Pancreas (tissue), 10 donors: ENCODE measurements at places on chromosomes 7 and 10. TPM values are rescaled to one million over a fixed set of nuclear protein-coding genes. Genes with fewer than 3 reads are reported as not detected.

- no peaks in the 10 kb centered on the region for H3K4me1 ChIP-seq
- H3K27me3 ChIP-seq, result no peaks in the 10 kb centered on the region
- H3K36me3 ChIP-seq, result no peaks in the 10 kb centered on the region
- DNase-seq, result no peak
- H3K27ac ChIP-seq, result no peak overlapping the region
Observed at GRCh38 chr7:103879928-103880600, 109.4 kb downstream of the RELN start.

- H3K27me3 ChIP-seq, result no peaks in the 10 kb centered on the region
- H3K27ac ChIP-seq, result peak overlapping the region; percentile 90
- no peak overlapping the region for H3K4me3 ChIP-seq
- DNase-seq, result peak; percentile 43
- H3K36me3 ChIP-seq, result no peaks in the 10 kb centered on the region
Observed at GRCh38 chr7:26006426-26006825, 145.6 kb upstream of the NFE2L3 start.

DNA sequence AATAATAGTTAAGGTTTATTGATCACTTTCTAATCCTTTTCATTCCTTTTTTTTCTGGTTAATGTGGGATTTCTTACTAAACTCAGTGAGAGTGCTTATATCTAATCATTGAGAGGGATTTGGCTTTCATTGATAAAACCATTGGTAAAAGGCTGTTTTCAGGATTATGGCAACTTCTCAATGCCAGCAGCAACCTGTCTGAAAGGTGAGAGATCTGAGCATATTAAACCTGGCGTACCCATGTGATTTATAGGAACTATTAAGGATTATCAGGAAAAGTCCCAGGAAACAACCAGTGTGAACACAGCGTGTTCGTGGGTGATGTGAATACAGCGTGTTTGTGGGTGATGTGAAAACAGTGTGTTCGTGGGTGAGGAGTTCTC lies 65.9 kb downstream of the PDIA4 start:
- no peaks in the 10 kb centered on the region for H3K27me3 ChIP-seq
- H3K4me1 ChIP-seq, result no peaks in the 10 kb centered on the region
- peak overlapping the region; percentile 50 for H3K4me3 ChIP-seq
- H3K36me3 ChIP-seq, result no peaks in the 10 kb centered on the region

- H3K36me3 ChIP-seq, result no peaks in the 10 kb centered on the region
- no peak overlapping the region for H3K4me3 ChIP-seq
- H3K27me3 ChIP-seq, result no peaks in the 10 kb centered on the region
Observed at GRCh38 chr10:132350946-132351345, 19.0 kb downstream of the LRRC27 start.

GRCh38 chr10:29925771-29926692 lies 133.4 kb downstream of the JCAD start:
- DNase-seq, result no peak
- no peak overlapping the region for H3K4me3 ChIP-seq
- H3K27ac ChIP-seq, result no peak overlapping the region
- H3K27me3 ChIP-seq, result no peaks in the 10 kb centered on the region

DNA sequence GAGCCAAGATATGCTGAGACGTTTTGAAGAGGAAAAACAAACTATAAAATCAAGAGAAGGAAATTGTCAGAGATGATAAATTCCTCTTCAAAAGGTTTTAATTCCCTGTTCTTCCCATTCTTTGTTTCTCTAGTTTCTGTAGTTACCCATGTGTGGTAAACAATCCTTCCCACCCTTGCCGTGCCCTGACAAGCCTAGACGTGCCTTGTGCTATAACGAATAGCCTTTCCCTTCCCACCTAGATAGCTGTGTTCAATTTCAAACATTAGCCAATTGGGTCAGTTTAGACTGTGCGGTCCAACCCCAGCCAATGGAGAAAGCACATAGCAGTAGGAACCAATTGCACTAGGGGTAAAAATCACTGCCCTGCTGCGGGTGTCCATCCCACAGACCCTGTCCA lies 138.1 kb downstream of the RALA start:
- no peak for DNase-seq
- H3K27ac ChIP-seq, result no peak overlapping the region
- H3K36me3 ChIP-seq, result no peaks in the 10 kb centered on the region
- H3K27me3 ChIP-seq, result no peaks in the 10 kb centered on the region

GRCh38 chr10:52313256-52313932 lies 687 bp upstream of the DKK1 start:
- H3K4me3 ChIP-seq, result peak overlapping the region; percentile 22
- H3K27me3 ChIP-seq, result peaks cover 24% of the 10 kb centered on the region
- no peak overlapping the region for H3K27ac ChIP-seq
- H3K36me3 ChIP-seq, result no peaks in the 10 kb centered on the region

GRCh38 chr10:104563548-104563947 lies 77.5 kb upstream of the SORCS3 start:
- H3K27ac ChIP-seq, result no peak overlapping the region
- H3K4me3 ChIP-seq, result no peak overlapping the region
- no peaks in the 10 kb centered on the region for H3K4me1 ChIP-seq
- DNase-seq, result no peak
- H3K27me3 ChIP-seq, result no peaks in the 10 kb centered on the region
- H3K36me3 ChIP-seq, result no peaks in the 10 kb centered on the region

GRCh38 chr10:52437205-52437646 lies 123.1 kb downstream of the DKK1 start:
- H3K27ac ChIP-seq, result no peak overlapping the region
- H3K4me3 ChIP-seq, result no peak overlapping the region
- H3K36me3 ChIP-seq, result no peaks in the 10 kb centered on the region
- no peak for DNase-seq
- H3K27me3 ChIP-seq, result no peaks in the 10 kb centered on the region

DNA sequence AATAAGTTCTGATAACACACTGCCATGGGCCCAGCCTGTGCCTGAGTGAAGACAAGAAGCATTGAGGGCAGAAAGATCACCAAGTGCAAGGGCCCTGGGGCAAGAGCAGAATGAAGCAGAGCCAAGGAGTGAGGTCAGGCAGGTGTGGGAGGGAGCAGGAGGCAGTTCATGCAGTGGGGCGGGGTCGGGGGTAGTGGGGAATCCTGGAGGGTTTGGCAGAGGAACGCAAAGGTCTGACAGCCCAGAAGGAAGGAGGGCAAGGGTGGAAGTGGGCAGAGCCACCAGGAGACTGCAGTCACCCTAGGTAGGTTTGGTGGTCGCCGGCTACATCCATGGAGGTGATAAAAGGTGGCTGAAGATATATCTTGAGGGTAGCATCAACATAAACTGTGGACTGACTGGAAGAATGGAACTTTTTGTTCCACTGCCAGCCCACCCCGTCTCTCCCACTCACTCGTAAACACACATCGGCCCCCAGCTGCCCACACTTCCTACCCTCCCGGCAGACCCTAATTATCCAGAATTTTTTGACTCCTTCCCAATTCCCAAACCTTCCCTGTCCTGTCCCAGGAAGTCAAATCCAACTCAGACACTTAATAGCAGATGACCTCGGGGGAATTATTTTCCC lies 172.4 kb downstream of the ARHGAP12 start:
- no peaks in the 10 kb centered on the region for H3K36me3 ChIP-seq
- H3K4me1 ChIP-seq, result peaks cover 8% of the 10 kb centered on the region
- H3K4me3 ChIP-seq, result no peak overlapping the region
- H3K27ac ChIP-seq, result no peak overlapping the region
- no peak for DNase-seq

DNA sequence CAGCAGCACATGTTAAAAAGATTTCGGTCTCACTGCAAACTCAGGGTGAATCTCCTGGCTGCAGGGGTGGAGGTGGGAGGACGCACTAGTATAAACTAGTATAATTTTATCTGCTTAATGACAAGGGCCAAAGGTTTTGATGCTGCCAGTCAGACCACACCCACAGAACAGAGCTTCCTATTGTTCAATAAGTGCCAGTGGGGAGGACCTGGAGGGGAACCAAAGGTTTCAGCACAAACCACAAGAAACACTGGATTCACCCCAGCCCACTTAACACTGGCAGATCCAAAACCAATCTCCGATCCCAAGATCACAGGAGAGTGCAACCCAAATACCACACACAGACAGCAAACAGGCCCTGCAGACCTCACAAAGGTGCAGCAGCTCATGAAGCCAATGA lies 6.6 kb downstream of the VOPP1 start:
- no peak overlapping the region for H3K27ac ChIP-seq
- no peaks in the 10 kb centered on the region for H3K27me3 ChIP-seq
- H3K4me3 ChIP-seq, result no peak overlapping the region
- DNase-seq, result no peak

DNA sequence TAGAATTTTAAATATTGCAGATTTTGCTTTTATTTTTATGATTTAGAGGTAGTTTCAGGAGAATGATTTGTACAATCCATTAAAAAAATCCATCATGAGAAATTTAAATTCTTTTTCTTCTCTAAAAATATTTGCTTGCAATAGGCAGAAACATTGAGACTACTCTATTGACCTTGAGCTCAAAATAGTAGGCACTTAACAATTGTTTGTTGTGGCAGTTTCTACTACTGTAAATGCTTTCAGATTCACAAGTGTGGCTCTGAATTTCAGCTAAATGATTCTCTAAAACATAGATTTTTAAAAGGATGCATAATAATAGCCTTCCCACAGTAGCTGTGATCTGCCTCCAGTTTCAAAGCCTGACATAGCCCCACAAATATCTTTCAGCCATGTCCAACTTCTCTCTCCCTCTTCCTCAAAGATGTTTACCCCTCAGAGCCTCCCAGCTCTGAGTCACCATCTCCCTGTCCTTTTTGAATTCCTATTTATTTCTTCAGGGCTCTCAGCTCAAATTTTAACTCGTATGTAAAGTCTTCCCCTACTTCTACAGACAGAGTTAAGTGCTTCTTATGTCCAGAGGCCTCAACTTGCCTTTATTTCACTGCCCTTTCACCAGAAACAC lies 160.5 kb downstream of the AOAH start:
- H3K4me1 ChIP-seq, result peaks cover 33% of the 10 kb centered on the region
- H3K27me3 ChIP-seq, result no peaks in the 10 kb centered on the region
- DNase-seq, result no peak
- H3K36me3 ChIP-seq, result no peaks in the 10 kb centered on the region

DNA sequence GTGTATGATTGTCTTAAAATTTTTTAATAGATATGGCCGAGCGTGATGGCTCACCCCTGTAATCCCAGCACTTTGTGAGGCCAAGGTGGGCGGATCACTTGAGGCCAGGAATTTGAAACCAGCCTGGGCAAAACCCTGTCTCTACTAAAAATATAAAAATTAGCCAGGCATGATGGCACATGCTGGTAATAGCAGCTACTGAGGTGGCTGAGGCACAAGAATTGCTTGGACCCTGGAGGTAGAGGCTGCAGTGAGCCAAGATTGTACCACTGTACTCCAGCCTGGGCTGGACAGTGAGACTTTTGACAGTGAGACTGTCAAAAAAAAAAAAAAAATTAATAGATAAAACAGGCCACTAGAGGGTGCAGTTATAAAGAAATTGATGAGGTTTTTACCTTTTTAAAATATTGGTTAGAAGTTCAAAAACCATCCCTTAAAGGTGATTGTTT lies 20.5 kb downstream of the NOM1 start:
- no peaks in the 10 kb centered on the region for H3K27me3 ChIP-seq
- no peak overlapping the region for H3K27ac ChIP-seq
- H3K4me1 ChIP-seq, result no peaks in the 10 kb centered on the region

The VTI1A gene
- polyA plus RNA-seq, result 8.7 TPM

The PCLO gene
- 1.9 TPM for polyA plus RNA-seq

The FAM25A gene
- not detected for polyA plus RNA-seq

The ADIRF gene
- polyA plus RNA-seq, result 84.9 TPM

The CDHR3 gene
- polyA plus RNA-seq, result 1.6 TPM

The PILRA gene
- 3.8 TPM for polyA plus RNA-seq

The CAMK1D gene
- polyA plus RNA-seq, result 6.3 TPM
